ENCODE measurements at places on chromosomes 3 and 15. TPM values are rescaled to one million over a fixed set of nuclear protein-coding genes. Genes with fewer than 3 reads are reported as not detected.

STARD9 gene
- total RNA-seq: 20.8 TPM

TOMM70 gene
- 28.8 TPM for total RNA-seq

GRCh38 chr3:10524270-10524669, 18.9 kb upstream of the ATP2B2 start:
- no peak for DNase-seq

ARIH2 gene
- total RNA-seq: 162 TPM

OXTR gene
- total RNA-seq: 0.10 TPM

CYP11A1 gene
- total RNA-seq: not detected

GRCh38 chr3:46998121-46998851, 18.8 kb downstream of the NBEAL2 start:
- peak; percentile 79 for DNase-seq

DNA sequence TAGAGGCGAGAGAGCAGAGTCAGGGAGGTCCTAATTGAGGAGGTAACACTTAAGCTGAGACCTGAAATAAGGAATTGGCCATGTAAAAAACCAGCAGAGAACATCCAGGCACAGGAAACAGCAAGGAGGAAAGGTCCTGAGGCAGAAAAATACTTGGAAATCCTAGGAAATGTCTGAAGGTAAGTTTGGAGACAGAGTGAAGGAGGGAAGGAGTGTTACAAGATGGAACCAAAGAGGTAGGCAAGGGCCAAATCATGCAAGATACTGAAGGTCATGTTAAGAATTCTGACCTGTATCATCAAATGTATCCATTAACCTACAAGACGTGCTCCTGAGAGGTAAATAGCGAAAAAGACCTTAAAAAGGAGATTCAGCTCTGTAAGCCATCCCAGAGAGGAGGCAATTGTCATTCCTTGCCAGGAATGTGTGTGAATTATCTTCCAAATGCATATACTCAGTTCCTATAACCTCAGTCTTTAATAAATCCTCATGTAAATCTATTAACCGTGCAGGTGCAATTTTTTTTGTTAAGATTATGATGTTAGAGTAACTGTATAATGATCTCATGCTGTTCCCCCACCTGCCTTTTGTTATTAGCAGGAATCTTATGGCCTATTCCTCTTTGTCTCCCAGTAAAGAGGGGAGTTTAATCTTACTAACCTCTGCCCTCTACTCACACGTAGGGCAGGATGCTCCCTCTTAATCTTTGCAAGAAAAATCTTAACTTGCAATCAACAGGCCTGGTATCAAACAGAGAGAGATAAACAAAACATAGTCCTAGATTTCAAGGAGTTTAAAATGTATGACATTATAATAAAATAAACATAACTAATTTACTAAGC, 166.9 kb downstream of the ULK4 start:
- DNase-seq: no peak

- no peak for DNase-seq
Measured at GRCh38 chr15:53984221-53984620, 6.0 kb downstream of the UNC13C start.

GRCh38 chr3:152976239-152976638, 141.3 kb downstream of the P2RY1 start:
- no peak for DNase-seq

DNA sequence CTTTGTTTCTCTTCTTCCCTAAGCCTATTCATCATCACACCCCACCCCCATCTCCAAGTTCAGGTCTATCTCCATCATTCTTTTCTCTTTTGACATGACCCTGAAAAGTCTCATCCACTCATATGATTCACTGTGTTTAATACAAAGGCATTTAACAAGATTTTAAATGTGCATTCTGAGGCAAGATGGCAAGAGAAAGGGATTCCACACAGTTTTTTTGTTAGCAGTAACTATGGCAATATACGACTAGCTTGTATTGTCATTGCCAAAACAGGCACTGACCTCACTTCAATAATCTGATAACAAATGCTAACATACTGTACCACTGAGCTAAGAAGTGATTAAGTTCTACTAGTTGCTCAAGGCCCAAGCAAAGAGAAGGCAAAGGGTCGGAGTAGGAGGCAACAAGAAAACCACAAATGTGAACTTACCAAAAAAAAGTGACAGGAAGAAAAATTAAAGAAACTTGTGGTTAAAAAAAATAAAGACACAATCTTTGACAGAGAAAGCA, 53.2 kb downstream of the FBN1 start:
- no peak for DNase-seq

- DNase-seq: no peak
Measured at GRCh38 chr3:143068059-143068458, 51.5 kb upstream of the CHST2 start.

GNB4 gene
- total RNA-seq: 24.6 TPM

All from B cell (primary cell).